ENCODE measurements at places on chromosomes 2 and 18. TPM values are rescaled to one million over a fixed set of nuclear protein-coding genes. Genes with fewer than 3 reads are reported as not detected.

PDE1A gene
- total RNA-seq, result 0.06 TPM

CRYGC gene
- not detected for total RNA-seq

FLACC1 gene
- total RNA-seq, result not detected

TNFAIP6 gene
- not detected for total RNA-seq

FOXI3 gene
- 0.51 TPM for total RNA-seq

MXD1 gene
- total RNA-seq, result 3.9 TPM

PROM2 gene
- total RNA-seq, result 0.95 TPM

CYS1 gene
- total RNA-seq, result 0.56 TPM

GCG gene
- not detected for total RNA-seq

RUFY4 gene
- total RNA-seq, result not detected

SP140L gene
- 2.1 TPM for total RNA-seq

TEX44 gene
- total RNA-seq, result not detected

CIDEA gene
- total RNA-seq, result not detected

GRCh38 chr2:1286929-1287328, 126.3 kb upstream of the TPO start:
- H3K36me3 ChIP-seq, result no peaks in the 10 kb centered on the region
- H3K27ac ChIP-seq, result no peak overlapping the region
- no peak for DNase-seq
- no peaks in the 10 kb centered on the region for H3K4me1 ChIP-seq
- H3K4me3 ChIP-seq, result no peak overlapping the region

GRCh38 chr18:59950215-59950944, 50.6 kb downstream of the PMAIP1 start:
- H3K36me3 ChIP-seq, result no peaks in the 10 kb centered on the region
- no peak overlapping the region for H3K4me3 ChIP-seq
- H3K27ac ChIP-seq, result no peak overlapping the region
- no peak for DNase-seq
- H3K4me1 ChIP-seq, result no peaks in the 10 kb centered on the region

GRCh38 chr18:21682371-21683051, 22.1 kb downstream of the ABHD3 start:
- peak; percentile 68 for DNase-seq
- no peak overlapping the region for H3K27ac ChIP-seq
- H3K4me1 ChIP-seq, result peaks cover 18% of the 10 kb centered on the region
- H3K36me3 ChIP-seq, result no peaks in the 10 kb centered on the region
- H3K4me3 ChIP-seq, result no peak overlapping the region
- H3K27me3 ChIP-seq, result no peaks in the 10 kb centered on the region

DNA sequence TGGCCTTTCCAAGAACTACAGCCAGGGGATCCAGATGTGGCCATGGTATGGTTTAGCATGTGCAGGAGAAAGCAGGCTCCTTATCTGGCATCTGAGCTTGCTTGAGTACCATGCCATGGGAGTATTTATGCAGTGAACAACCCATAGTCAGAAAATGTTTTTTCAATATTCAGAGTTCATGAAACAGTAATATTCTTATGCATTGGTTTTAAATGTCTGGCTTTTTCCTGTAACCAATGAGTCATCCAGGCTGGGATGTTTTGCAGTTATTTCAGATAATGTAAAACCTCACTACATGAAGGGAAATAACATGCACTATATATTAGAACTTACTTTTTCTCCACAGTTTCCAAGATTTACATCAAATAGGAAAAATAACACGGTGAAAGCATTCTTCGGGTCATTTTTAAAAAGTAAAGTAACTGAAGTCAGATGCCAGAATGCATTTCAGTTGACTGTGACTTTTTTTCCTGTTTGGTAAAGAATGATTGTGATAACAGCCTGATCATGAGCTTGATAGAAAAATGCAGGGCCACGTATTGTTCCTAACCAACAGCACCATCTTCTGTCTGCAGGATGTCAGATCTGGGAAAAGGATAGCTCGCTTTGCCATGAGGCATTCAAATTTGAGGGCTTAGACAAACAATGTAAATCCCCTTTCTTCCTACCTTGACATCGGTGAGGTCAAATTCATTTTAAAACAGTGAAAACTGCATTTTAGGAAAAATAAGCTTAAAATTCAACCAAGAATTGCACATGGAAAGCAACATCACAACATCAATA, 152.8 kb downstream of the DSC3 start:
- H3K27me3 ChIP-seq, result no peaks in the 10 kb centered on the region
- H3K4me1 ChIP-seq, result no peaks in the 10 kb centered on the region
- no peak overlapping the region for H3K27ac ChIP-seq
- H3K36me3 ChIP-seq, result no peaks in the 10 kb centered on the region
- peak; percentile 66 for DNase-seq
- no peak overlapping the region for H3K4me3 ChIP-seq

- no peak overlapping the region for H3K27ac ChIP-seq
- H3K36me3 ChIP-seq, result no peaks in the 10 kb centered on the region
- H3K27me3 ChIP-seq, result no peaks in the 10 kb centered on the region
- DNase-seq, result no peak
- H3K4me1 ChIP-seq, result no peaks in the 10 kb centered on the region
Observed at GRCh38 chr2:155633887-155634570, 698.5 kb downstream of the NR4A2 start.

DNA sequence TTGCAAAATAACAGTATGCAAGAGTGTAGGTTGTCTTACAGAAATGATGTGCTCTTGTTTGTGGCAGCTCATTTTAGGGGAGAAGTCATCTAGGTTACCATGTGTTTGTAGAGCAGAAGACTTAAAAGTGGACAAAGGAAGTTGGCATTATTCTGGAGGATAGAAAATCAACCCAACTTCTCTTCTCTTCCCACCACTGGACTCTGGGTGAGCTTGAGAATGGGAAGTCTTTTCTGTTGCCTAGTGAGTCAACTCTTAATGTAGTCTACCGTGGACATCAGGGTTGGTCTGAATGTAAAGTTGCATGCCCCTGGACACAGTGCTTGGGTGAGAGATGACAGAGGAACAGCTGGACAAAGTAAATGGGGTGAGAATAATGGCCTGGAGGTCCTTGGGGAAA, 98.3 kb downstream of the FMNL2 start:
- peaks cover 92% of the 10 kb centered on the region for H3K4me1 ChIP-seq
- DNase-seq, result no peak
- no peaks in the 10 kb centered on the region for H3K36me3 ChIP-seq
- H3K4me3 ChIP-seq, result no peak overlapping the region
- H3K27me3 ChIP-seq, result no peaks in the 10 kb centered on the region

GRCh38 chr2:177201919-177202346, 10.7 kb upstream of the HNRNPA3 start:
- H3K36me3 ChIP-seq, result no peaks in the 10 kb centered on the region
- peaks cover 18% of the 10 kb centered on the region for H3K4me1 ChIP-seq
- no peak overlapping the region for H3K4me3 ChIP-seq
- no peak overlapping the region for H3K27ac ChIP-seq

DNA sequence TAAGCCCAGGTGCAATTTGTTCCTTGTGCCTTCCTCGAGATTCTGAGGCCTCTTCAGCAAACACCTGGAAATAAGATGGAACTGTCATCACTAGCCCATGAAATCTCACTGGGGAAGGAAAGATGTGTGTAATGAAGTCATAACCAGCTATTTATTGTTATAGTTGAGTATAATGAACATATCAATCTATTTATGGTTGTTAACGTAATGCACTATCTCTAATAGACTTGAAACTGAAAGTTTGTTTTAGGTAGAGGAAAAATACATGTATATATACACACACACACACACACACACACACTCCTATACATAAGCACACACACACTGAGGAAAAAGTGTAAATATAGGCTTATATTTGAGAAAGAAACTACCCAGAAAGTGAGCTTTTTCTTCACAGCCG, 62.8 kb downstream of the UGGT1 start:
- H3K4me1 ChIP-seq, result no peaks in the 10 kb centered on the region
- no peak overlapping the region for H3K4me3 ChIP-seq
- no peaks in the 10 kb centered on the region for H3K27me3 ChIP-seq
- H3K27ac ChIP-seq, result no peak overlapping the region
- peaks cover 6% of the 10 kb centered on the region for H3K36me3 ChIP-seq

DNA sequence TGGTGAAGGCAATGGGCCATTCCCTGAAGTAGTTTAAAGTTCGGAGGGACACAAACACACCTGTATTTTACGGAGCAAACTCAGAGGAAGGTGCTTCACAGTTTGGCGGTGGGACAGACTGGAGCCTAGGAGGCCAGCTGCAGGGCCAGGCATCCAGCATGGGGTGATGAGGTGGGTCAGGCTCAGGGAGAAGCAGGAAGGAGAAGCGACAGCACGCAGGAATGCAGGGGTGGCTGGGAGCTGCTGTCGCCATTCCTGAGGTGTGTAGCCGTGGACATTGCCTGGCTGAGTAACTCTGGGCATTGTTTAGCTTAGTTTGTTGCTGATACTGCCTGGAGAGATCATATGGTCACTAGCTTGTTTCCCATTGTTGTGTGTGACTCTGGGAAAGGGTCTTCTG, 35.8 kb upstream of the METTL21A start:
- no peak overlapping the region for H3K4me3 ChIP-seq
- H3K27ac ChIP-seq, result no peak overlapping the region
- no peaks in the 10 kb centered on the region for H3K36me3 ChIP-seq

DNA sequence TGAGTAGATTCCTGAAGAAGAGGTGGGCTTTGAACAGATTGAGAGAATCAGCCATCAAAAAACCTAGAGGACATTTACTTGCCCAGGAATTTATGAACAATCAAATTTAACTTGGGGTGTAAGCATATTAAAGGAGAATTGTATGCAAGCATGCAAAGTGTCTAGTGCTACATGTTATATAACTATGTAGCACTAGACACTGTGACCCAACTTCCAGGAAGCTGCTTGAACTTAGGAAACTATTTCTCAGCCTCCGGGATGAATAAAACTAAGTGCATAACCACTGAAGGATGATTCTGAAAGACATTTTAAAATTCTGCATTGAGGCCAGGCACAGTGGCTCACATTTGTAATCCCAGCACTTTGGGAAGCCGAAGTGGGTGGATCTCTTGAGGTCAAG, 12.4 kb downstream of the MFF start:
- H3K4me3 ChIP-seq, result no peak overlapping the region
- H3K27me3 ChIP-seq, result no peaks in the 10 kb centered on the region
- no peak for DNase-seq
- no peaks in the 10 kb centered on the region for H3K4me1 ChIP-seq
- H3K36me3 ChIP-seq, result peaks cover 24% of the 10 kb centered on the region
- no peak overlapping the region for H3K27ac ChIP-seq

DNA sequence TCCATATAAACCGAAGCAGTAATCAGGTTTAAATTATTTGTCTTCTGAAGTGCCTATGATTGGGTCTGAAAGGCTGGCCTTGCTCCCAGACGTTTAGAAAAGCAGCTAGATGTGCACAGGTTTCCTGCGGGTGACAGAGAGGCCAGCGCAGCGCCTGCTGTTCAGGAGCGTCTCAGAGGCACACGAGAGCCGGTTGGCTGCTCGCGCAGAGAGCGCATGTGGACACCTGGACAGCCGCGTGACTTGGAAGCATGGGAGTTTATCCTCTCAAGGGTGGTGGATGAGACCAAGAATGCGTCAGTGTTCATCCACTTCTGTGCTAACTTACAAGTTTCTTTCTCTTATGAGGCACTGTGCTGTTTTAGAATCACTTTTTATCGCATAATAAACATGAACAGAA, 303.7 kb downstream of the PTGR3 start:
- H3K27ac ChIP-seq, result no peak overlapping the region
- no peaks in the 10 kb centered on the region for H3K36me3 ChIP-seq
- no peaks in the 10 kb centered on the region for H3K27me3 ChIP-seq

DNA sequence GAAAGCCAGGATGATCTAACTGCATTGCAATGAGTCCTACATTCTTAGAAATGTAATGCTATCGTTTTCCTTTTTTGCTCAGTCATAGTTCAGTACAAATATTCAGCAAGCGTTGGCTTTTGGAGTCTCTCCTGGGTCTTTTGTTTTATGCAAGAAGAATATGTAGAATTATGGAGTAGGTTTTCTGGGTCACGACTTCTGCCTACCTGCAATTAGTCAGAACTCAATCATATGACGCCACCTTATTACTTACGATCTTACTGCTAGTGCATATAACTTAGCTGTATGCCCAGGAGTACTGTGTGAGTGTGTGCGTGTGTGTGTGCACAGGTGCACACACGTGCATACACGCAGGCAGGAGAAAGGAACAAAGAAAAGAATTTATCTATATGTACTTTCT, 640.2 kb downstream of the STK39 start:
- H3K27ac ChIP-seq, result no peak overlapping the region
- H3K36me3 ChIP-seq, result no peaks in the 10 kb centered on the region
- H3K27me3 ChIP-seq, result no peaks in the 10 kb centered on the region

GRCh38 chr2:66531155-66531554, 96.2 kb downstream of the MEIS1 start:
- no peaks in the 10 kb centered on the region for H3K36me3 ChIP-seq
- H3K27ac ChIP-seq, result no peak overlapping the region
- H3K27me3 ChIP-seq, result no peaks in the 10 kb centered on the region
- peaks cover 19% of the 10 kb centered on the region for H3K4me1 ChIP-seq
- DNase-seq, result no peak

DNA sequence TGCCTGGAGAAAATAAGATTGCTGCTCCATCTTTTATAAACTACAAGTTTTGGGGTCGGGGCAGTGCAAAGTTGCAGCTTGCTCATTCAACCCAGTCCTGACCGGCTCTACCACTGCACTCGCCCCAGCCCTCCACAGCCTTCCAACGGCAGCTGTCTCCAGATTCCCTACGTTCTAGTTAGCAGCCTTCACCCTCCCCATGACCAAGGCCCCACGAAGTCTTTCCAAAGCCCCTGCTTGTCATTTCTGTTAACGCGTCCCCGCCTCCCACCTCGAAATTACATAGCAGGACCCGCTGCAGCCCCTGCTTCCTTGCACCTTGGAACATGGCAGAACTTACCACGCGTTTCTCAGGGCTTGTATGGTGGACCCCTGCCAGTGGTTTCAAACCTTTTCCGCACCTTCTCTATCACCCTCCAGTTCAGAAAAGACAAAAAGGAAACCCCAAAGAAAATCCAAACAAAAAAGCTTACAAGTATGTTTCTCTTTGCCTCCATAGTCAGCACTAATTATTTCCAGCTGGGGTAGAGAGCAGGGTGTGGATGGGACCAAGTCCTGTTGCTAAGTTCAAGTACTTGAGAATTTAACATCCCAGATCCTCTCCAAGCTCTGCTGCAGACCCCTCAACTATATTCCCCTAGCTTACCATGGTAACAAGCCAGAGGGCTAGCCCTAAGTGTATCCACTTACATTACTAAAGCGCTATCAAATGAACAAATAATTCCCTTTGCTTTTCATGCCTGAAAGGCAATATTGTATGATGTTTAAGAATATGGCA, 161.5 kb downstream of the TGIF1 start:
- H3K36me3 ChIP-seq, result no peaks in the 10 kb centered on the region
- H3K4me3 ChIP-seq, result no peak overlapping the region
- H3K27ac ChIP-seq, result peak overlapping the region; percentile 51
- H3K27me3 ChIP-seq, result no peaks in the 10 kb centered on the region
- H3K4me1 ChIP-seq, result peaks cover 39% of the 10 kb centered on the region

All from neural progenitor cell (in vitro differentiated cells).